ENCODE measurements at places on chromosomes 2 and 18.

GRCh38 chr18:77208964-77209363 lies 40.7 kb upstream of the GALR1 start:
- DNase-seq = no peak

DNA sequence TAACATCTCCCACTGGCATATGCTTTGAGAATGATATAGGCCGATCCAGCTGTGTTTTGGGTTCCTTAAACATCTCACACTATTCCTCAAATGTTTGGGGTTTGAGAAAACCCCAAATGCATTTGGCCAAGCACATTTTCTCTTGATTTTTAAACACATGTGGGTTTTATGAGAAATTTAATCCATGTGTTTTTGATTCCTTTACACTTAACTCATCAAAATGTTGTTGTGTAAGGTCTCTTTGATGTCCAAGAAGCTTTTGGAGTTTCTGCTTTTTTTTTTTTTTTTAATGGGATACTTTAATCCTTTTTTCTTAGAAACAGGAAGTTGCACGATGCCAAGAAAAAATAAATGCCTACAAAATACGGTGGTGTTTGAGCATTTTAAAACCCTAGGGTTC lies 339.8 kb upstream of the TCF4 start:
- DNase-seq = no peak

- no peak for DNase-seq
Measured at GRCh38 chr2:213064099-213064498, 87.3 kb downstream of the IKZF2 start.

DNA sequence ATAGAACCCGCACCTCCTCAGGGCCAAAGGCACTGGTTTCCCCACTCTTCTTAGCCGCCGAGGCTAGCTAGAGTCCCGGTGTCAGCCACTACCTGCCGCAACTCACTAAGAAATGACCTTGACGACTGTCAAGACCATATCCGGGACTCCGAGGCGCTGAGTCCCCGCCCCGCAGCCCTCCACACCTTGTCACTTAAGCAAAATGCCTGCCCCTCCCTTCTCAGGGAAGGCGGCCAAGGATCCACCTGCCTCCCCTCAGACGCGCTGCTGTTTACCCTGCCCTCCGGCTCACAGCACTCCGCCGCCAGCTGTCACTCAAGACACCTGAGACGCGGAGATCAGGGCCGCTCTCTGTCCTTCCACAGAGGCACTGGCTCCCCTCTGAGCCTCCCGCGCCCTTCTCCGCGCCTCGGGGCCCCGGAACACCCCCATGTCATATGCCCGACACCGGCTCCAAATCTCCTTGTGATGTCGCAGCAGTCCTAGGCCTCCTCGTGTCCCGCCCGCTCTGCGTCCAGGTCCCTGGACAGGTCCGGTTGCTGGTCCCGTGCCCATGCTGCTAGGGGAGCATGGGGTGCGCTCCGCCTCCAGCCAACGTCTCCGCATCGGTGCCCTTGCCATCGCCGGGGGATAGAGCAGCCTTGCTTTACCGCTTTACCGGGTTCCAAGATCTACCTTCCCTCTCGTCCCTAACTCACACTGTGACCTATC lies 32.5 kb upstream of the REG3G start:
- no peak for DNase-seq

GRCh38 chr2:233490831-233491230 lies 75.8 kb downstream of the USP40 start:
- no peak for DNase-seq

GRCh38 chr2:142112757-142113221 lies 18.0 kb downstream of the LRP1B start:
- no peak for DNase-seq

DNA sequence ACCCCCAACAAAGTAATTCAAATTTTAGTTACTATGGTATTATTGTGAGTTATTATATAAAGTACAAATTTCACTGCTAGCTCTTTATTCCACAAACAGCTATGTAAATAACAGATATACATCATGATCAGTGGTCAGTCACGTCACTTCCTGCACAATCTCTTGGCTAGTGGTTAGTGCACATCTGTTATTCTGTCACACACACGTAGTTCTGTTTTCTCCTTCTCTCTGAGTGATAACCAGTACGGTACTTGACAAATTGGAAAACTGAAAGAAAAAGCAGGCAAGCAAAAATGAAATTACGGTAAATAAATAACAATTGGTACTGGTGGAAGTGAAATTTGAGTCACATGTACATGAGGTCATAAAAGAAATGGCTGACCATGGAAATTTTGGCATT lies 728.7 kb downstream of the CCDC85A start:
- DNase-seq = no peak

DNA sequence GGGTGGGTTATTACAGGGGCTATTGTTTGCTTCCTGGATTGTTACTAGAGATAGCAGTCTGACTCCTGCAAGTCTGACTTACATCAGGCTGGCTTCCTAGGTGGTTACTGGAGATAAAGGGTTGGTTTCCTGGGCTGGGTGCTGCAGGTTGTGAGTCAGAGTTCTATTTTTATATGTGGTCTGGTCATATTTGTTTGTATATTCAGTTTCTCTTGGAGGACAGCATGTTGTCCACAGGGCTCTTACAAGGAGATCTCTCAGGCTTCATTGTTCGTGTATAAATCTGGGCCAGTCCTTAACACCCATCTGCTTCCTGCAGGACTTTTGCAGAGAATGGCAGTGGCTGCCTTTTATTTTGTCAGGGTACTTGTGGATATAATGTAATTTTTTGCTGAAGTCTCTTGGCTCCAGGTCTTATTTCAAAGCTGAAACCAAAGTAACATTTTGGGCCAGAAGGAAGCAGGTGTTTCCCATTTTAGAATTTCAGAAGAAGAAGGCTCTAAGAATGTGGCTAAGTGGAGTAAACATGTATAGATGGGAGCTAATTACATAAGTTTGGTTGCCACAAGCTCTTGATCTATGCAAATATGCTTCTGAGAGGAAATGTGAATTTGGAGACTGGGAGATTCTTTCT lies 65.9 kb upstream of the SLC16A14 start:
- no peak for DNase-seq

DNA sequence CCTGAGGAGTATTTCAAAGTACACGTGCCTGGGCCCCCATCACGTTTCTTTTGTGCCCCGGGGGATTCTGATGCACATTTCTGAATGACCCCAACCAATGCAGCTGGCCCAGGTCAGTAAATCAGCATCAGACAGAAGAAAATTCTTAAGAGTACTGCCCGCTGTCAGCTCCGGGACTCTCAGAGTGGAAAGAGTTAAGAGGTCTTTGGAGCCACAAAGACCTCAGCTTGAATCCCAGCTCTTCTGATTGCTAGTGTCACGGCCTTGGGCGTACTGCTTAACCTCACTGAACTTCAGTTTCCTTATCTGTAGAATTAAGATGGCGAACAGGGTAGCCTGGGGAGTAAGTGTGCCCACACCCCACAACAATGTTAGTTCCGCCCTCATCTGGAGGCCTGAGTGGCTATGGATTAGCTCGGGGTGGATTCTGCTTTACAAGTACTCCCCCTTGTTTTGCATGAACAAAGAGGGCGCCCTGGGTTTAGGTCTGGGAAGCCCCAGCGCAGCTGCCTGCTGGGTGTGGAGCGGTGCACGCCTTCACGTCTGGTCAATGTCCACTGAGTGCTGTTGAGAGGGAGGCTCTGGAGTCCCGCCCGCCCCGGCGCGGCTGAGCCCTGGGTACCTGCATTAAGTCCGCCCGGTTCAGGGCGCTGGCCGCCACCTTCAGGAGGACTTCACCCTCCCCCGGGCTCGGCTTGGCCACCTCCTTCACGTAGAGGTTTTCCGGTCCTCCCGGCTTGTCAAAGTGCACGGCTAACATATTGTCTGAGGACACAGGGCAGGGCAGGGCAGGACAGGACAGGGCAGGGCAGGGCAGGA lies 858 bp downstream of the TP53I3 start:
- peak; percentile 77 for DNase-seq

DNA sequence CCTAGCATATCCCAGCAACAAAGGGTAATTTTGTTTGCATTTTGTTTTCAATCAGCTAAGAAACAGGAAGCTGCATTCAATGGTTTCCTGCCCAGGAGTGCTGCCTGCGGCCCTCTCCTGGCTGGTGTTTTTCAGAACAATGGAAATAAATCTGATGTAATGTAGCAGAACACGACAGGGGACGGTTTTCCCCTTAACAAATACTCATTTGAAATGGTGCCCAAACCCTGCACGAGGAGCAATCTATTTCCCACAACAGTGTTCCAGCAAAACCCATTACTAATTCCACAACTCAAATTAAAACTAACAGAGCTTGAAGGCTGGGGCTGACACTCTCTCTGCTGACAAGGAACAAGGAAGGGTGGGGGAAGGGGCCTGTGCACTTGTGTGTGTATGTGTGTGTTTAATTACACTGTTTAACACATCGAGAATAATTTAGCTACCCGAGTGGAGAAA lies 8.7 kb downstream of the CAPN13 start:
- peak; percentile 15 for DNase-seq

GRCh38 chr2:222284466-222284865 lies 14.3 kb downstream of the PAX3 start:
- no peak for DNase-seq

DNA sequence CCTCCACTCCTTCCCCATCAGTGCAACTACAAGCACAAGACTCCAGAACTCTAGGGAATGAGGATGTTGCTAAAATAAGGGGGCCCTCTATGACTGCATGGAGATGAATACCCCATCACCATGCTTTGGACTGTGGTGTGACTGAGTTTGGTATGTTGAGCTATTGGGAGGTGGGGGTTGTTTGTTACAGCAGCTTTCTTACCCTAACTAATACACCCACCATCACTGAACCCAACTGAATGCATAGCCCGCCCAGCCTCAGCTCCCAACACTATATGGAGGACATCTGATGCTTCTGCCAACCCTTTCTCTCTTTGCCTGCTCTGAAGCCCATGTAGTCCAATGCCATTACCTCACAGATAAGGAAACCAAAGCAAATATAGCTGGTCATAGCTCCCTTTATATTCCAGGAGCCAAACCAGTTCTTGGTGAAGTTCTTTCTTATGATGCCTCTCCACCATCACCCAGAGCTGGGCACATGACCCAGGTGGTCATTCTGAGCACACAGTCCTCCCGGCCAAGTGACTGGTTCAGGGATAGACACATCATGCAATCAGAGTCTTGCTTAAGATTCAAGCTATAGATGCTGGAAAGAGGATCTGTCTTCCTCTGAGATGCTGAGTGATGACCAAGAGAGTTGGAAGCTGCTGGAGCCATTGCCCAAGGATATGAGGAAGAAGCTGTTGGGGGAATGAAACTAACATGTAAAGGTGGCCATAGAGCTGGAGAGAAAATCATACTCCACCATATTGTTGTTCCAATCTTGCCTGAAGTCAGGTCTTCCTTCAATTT lies 155.6 kb upstream of the HAAO start:
- DNase-seq = no peak

DNA sequence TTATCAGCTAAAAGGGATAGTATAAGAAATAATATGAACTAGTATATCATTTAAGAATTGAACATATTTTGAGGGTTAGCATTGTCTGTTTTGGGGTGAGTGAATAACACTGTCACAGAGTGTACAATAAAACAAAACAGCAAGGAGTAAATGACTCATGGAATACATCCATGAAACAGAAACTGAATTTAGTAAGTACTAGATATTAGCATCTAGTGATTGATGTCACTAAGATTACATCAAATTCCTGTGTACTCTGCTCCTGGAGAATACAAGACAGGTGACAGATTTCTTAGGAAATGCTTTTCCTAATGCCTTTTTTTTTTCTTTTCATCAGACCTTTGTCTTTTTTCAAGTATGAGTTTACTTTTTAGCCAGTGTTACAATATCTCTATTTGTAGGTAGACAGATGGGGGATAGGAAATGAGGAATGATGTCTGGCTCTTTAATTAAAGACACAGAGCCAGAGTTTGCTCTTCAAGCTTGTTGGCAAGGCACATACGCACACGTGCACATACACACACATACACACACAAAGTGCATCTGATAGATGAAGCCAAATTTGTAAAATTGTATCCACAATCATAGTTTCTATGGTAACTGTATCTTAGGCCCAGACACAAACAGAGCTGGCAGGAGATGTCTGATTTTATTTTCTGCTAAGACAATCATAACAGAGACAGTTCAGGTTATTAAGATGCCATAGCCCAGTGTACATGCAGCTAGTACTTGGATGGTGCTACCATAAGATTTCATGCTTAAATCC lies 138.2 kb upstream of the NRP2 start:
- no peak for DNase-seq

GRCh38 chr2:233307565-233307964 lies at the start of gene SAG:
TSS of gene SAG (plus strand) at chr2:233307816. CDS start at chr2:233309190, 1,374 bp downstream.
- no peak for DNase-seq

DNA sequence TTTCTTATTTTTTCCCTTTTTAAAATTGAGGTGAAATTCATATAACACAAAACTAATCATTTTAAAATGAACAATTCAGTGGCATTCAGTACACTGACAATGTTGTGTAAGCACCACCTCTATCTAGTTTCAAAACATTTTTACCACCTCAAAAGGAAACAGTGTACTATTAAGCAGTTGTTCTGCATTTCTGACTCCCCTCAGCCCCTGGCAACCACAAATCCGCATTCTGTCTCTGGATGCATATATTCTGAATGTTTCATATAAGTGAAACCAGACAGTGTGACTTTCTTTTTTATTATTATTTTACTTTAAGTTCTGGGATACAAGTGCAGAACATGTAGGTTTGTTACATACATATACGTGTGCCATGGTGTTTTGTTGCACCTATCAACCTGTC lies 19.2 kb upstream of the TANK start:
- no peak for DNase-seq

DNA sequence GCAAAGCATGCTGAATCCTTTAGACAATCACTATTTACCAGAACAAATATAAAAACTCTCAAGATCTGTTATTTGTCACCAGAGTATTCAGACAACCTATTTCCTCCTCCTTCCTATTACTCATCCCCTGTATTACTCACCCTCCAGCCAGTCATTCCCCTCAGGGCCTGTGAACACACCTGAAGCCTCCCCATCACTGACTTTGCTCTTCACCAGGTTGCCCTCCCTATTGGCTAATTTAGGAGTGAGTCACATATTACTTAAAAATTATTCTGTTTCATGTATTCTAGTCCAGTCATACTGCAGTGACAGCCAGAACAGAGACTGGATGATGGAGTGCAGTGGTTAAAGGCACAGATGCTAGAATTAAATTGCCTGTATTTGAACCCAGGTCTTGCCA lies 3.7 kb upstream of the ATG16L1 start:
- no peak for DNase-seq

DNA sequence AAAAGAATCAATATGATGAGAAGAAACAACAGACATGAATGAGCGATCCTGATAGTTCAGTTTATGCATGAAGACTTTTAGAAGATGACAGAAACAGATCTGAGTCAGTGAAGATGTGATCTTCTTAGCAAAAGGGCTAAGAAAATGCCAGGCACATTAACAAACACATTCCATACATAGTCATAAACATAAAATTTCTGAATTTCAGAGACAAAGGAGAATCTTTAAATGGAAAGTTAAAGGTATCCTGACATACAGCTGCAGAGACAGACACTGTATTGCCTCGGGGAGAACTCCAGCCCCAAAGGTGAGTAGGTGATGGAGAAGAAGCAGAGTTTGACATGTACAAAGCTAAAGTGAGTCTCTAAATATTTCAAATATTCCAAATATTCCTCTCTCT lies 40.6 kb upstream of the FN1 start:
- no peak for DNase-seq

GRCh38 chr18:23131693-23132319 lies 3.5 kb upstream of the CABLES1 start:
- DNase-seq = peak; percentile 29

GRCh38 chr2:201349601-201350000 lies 7.5 kb downstream of the FLACC1 start:
- no peak for DNase-seq

Data from NCI-H774 (cell line).